IMR-90 (cell line): ENCODE measurements at places on chromosomes 16 and 17. TPM values are rescaled to one million over a fixed set of nuclear protein-coding genes. Genes with fewer than 3 reads are reported as not detected.

GRCh38 chr17:36878216-36878615 is 59.1 kb upstream of the LHX1 start:
- DNase-seq, result no peak

DNA sequence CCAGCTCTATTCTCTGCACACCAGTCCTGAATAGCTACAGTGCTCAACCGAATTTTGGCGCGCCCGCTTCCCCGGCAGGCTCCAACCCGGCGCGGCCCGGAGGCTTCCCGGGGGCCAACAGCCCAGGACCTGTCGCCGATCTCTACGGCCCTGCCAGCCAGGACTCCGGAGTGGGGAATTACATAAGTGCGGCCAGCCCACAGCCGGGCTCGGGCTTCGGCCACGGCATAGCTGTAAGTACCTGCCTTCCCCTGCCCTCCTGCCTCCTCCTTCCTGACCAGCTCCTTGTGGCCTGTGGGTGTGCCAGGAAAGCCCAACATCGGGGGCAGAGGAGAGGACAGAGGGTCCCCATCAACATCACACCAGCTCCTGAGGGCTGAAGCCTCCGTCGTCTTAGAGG is 70.2 kb downstream of the CCDC182 start:
- DNase-seq, result no peak

DNA sequence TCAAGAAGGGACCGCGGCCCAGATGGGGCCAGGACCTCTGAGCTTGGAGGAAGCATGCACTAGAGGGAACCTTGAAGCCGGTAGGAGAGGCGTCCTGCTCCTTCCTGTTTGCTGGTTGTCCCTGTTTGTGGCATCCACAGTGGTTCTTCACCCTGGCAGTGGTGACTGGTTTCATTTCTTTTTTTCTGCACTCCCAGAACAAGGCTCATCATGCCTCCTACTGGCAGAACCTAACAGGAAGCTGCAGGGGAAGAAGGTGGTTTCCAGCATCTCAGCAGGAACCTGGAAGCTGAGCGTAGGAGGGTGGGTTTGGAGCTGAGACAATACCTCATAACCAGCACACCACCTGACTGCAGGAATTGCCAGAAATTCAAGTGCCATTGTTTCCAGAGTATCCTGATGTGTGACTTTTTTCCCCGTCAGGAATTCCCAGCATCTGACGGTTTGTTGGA is 5.8 kb downstream of the TMEM231 start:
- DNase-seq, result peak; percentile 43

- no peak for DNase-seq
Observed at GRCh38 chr16:4021070-4021779, 95.0 kb downstream of the ADCY9 start.

DNA sequence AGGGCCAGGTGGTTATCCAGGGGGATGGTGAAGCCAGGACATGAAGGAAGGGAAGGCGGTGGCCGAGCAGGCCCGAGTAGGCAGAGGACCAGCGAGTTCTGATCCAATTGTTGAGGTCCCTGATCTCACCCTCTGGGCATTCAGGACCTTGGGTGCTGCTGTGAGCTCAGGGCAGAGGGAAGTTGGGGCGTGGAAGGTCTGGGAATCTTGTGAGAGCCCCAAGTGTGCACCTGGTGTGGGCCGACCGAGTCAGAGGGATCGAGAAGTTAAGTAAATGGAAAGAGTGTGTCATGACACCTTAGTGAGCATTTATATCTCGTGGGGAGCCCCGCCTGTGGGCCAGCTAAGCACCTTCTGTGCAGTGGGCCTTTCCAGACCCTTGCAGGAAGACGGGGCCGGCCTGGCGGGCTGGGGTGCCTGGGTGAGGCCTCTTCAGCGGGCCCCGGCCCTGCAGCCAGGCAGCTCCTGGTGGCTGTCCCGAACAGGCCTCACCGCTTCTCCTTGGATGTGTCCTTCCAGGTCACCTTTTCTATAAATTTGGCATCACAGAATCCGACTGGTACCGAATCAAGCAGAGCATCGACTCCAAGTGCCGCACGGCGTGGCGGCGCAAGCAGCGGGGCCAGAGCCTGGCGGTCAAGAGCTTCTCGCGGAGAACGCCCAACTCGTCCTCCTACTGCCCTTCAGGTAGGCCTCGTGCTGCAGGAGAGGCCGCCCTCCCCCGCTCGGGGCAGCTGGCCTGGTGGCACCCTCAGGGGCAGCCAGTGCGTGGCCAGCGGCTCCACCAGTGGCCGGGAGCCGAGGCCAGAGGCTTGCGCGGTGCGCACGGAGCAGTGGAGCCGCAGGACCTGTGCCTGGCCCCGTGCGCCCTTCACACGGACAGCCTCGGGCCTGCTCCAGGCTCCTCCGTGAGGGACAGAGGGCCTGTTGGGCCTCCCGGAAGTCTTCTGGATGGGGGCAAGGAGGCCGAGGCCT is 76.0 kb downstream of the BANP start:
- DNase-seq, result no peak

GRCh38 chr17:75922173-75922961 is 17.7 kb upstream of the MRPL38 start:
- DNase-seq, result no peak

DNA sequence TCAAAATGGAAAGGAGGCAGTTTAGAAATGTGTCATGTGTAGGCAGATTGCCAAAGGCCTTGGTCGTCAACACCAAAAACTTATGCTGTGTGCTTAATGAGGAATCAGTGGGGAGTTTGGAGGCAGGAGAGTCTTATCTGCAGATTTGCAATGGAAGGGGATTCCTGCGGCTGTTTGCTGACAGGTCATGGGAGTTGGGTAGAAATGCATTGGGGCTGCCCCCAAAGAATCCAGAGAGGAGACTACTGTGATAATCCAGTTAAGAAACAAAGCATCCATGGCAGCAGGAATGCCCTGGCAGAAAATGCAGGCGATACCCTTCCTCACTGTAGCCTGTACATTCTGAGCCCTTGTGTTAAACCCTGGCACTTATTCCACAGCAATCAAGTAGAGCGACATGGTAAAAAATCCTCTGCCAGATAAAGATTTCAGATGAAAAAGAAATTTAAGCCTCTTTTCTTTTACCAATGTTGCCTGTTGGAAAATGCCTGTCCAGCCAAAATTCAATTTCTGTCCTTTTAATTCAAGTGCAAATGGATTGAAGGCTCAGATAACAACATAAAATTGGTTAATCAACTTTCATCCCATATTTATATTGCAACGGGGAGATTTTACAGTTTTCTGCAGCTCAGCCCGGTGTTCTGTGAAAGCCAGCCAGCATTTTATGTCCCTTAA is 491.0 kb upstream of the CDH5 start:
- no peak for DNase-seq

- peak; percentile 84 for DNase-seq
Observed at GRCh38 chr16:88782454-88783390, 2.3 kb downstream of the PIEZO1 start.

DNA sequence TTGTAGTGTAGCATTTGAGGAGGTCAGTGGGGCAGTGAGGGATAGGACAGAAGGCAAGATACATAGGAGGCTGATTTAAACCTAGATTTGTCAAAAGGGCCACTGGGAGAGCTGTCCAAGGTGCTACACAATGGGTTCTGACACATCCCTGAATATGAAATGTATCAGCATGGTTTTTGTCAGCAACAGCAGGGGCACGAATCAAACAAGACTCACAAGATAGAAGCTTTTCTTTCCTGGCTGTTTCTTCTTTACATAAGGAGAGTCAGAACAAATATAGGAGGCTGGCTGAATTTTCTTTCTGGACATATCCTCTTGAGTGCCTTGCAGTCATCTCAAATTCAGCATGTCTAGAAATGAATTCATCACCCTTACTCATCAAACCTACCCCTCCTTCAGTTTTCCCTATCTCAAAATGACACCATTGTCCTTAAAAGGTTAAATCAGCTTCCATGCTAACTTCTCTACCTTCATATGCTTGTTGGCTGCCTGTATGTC is 130.5 kb downstream of the NPIPB5 start:
- peak; percentile 49 for DNase-seq

INCA1 gene
- polyA plus RNA-seq, result 0.51 and 0.92 TPM in 2 replicates

ELMO3 gene
- 1.6 and 1.9 TPM in 2 replicates for polyA plus RNA-seq

SHISA6 gene
- not detected in 2 replicates for polyA plus RNA-seq
